ENCODE measurements at places on chromosomes 1 and 21. TPM values are rescaled to one million over a fixed set of nuclear protein-coding genes. Genes with fewer than 3 reads are reported as not detected.

DNA sequence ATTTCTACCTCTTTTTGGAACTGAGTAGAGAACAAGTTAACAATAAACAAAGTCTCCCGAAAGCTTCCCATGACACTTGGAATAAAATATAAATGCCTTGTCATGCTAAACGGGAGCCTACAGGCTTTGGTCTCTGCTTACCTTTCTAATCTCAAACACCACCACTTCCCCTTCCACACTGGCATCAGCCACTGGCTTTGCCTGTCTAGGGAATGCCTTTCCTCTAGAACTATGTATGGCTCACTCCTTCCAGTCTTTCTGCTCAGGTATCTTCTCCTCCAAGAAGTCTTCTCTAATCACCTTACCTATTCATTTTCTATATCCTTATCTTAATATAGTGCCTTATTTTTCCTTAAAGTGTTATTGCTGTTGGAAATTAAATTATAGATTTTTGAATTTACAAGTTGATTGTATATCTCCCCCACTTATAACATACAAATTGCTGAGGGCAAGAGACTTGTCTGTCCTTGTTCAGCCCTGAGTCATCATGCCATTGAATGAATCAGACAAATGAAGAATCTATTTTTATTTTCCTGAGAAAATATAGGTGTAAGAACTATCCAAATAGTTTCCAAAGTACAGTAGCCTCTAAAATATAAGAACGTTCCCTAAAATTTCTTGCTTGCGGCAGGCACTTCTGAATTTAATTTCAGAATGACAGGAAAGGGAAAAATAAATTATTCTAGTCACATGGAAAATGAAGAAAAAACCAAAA is 119.2 kb downstream of the TM2D1 start:
- H3K27ac ChIP-seq: no peak overlapping the region
- no peaks in the 10 kb centered on the region for H3K36me3 ChIP-seq
- no peaks in the 10 kb centered on the region for H3K27me3 ChIP-seq

DNA sequence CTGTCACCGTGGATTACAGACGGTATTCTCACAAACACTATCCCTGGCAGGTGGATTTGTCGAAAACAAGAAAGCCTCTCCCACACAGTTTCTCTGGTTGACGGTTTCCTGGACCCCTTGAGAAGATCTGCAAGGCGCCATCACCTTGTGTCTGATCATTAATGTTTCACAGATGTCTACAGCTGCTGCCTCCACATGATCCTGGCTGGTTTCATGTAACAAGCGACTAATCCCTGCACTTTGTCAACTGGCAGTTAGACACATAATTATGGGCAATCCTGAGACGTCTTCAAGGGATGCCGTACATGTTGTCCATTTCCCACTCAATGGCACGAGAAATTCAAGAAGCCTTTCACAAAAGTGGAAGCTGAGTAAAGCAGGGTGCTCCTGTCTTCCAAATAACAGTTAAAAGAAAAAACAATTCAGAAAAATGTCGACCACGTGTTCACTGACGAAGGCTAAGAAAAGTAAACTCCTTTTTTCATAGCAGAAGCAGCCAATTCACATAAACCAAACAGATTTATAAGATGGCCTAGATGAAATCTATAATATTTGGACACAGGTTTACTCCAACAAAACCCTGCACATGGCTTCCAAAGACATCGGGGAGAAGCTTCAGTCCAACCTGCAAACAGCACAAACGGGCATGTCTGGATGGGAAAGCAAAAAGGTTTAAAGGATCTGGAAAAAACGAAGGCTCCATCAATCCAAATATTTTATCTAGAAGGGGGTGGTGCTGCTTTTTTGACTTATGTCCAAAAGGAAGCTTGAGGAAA is 52.2 kb downstream of the CAPZB start:
- H3K27me3 ChIP-seq: no peaks in the 10 kb centered on the region
- DNase-seq: no peak
- H3K4me3 ChIP-seq: no peak overlapping the region
- no peaks in the 10 kb centered on the region for H3K36me3 ChIP-seq
- H3K4me1 ChIP-seq: peaks cover 68% of the 10 kb centered on the region
- H3K27ac ChIP-seq: peak overlapping the region; percentile 73

- H3K27me3 ChIP-seq: no peaks in the 10 kb centered on the region
- H3K36me3 ChIP-seq: no peaks in the 10 kb centered on the region
- H3K4me3 ChIP-seq: no peak overlapping the region
- no peak overlapping the region for H3K27ac ChIP-seq
These were observed 35.0 kb upstream of the SCAF4 start for GRCh38 chr21:31766899-31767298.

DNA sequence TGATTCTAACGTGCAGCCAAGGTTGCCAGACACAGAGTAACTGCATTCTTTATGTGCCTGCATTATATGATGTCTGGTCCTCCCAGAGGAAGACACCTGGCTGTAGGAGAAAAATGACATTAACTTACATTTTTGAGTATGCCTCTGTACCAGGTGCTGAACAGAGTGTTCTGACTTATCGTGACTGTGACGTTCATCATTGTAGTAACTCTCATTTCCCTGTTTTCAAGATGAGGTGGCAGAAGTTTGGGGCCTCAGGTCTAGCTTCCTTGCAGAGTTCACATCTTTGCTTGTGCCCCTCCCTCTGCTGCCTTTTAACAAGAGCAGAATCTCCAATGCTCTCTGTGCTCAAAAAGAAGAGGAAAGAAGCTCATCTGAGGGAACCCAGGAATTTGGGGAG is 488.0 kb downstream of the AJAP1 start:
- no peak overlapping the region for H3K27ac ChIP-seq
- H3K36me3 ChIP-seq: no peaks in the 10 kb centered on the region
- no peaks in the 10 kb centered on the region for H3K27me3 ChIP-seq
- H3K4me3 ChIP-seq: no peak overlapping the region
- H3K4me1 ChIP-seq: no peaks in the 10 kb centered on the region
- no peak for DNase-seq

C1QTNF12 gene
- total RNA-seq: not detected

DNA sequence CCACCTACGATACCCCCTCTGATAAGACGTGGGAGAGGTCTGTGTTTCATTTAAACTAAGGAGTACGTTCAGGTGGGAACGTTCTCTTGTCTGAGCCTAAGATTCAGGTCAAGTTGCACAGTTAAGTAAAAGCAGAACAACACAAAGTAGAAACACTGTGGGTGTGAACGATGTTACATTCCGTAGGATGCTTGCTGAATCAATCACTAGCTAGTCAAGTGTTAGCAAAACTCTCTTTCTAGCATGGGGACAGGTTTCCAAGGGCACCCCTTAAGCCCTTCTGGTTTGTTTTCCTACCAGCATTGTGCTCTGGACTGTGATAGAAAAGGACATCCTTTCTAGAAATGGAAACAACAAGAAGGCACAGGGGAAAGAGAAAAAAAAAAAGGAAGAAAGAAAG is 13.3 kb downstream of the C1orf162 start:
- no peaks in the 10 kb centered on the region for H3K36me3 ChIP-seq
- no peaks in the 10 kb centered on the region for H3K27me3 ChIP-seq
- H3K4me3 ChIP-seq: no peak overlapping the region
- peaks cover 49% of the 10 kb centered on the region for H3K4me1 ChIP-seq

ZNF436 gene
- 20.4 TPM for total RNA-seq

DNA sequence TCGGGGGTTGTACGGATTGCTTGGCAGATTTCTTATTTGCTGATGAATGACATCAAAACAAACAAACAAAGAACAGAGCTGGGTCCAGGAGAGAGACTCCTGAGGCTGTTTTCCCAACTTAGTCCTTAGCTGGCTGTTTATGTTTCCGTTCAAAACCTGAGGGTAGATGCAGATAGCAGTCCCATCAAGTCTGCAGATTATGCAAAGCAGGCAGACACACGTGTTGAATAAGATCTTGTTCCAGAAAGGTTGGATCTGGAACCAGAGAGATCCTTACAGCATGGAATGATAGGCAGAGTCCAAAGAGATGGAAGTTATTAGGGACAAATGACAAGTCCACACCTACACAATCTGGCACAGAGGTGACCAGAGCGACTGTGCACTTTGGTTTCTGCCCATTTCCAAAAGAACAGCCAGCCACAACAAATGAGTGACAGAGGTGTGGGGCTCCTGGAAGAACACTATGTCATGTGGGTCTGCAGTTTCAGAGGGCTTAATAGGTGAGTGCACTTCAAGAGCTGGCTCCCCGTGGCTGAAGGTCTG is 65.5 kb downstream of the MAN1C1 start:
- no peak overlapping the region for H3K4me3 ChIP-seq
- H3K27me3 ChIP-seq: no peaks in the 10 kb centered on the region
- no peak overlapping the region for H3K27ac ChIP-seq

- no peaks in the 10 kb centered on the region for H3K27me3 ChIP-seq
- no peak overlapping the region for H3K4me3 ChIP-seq
- no peak overlapping the region for H3K27ac ChIP-seq
- no peak for DNase-seq
These were observed 8.5 kb upstream of the SPATA6 start for GRCh38 chr1:48480504-48480903.

DNA sequence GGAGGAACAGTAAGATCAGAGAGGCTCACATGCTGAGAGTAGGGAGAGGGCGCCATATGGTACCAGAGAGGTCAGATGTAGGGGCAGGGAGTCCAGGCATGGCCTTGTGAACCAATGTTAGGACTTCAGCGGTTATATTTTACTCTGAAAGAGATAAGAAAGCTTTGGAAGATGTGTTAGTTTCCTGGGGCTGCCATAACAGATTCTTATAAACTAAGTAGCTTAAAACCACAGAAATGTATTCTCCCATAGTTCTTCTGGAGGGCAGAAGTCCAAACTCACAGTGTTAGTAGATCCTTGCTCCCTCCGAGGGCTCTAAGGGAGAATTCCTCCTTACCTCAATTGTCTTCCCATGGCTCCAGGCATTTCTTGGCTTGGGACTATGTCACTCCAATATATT is 502.5 kb upstream of the ADGRL2 start:
- H3K27ac ChIP-seq: no peak overlapping the region
- no peaks in the 10 kb centered on the region for H3K4me1 ChIP-seq
- DNase-seq: no peak
- no peaks in the 10 kb centered on the region for H3K27me3 ChIP-seq

GRCh38 chr1:167748906-167749305 is 27.1 kb downstream of the MPZL1 start:
- H3K4me3 ChIP-seq: no peak overlapping the region
- no peaks in the 10 kb centered on the region for H3K36me3 ChIP-seq
- DNase-seq: no peak

DNA sequence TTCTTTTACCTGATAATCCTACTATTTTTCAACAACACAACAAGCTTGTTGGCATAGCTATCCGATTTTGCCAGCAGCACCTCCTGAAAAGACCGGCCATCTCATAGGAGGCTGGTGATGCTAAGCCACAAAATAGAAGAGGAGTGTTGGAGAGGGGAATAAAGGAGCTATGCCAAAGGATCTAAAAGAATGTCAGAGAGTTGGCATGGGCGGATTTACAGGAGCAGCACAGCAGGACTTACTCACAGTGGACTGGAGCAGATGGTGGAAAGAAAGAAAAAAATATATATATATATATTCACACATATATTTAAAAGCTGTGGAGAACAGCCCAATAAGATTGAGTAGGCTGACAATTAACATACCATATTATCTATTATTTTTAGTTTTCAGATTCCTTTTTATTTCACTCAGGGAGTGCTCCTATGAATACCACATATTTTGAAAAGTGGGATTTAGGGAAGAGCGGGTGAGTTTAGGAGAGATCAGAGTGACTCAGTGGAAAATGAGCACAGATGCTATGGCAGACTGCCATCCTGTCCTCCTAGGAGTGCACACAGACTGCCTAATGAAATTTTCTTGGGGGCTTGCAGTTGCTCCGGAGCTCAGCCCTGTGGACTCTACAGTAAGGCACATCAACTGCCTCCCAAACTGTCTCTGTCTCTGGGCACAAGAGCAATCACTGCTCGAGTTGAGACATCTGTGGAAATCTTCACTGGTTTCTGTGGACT is 394.4 kb upstream of the CHRM3 start:
- H3K4me3 ChIP-seq: no peak overlapping the region
- no peaks in the 10 kb centered on the region for H3K4me1 ChIP-seq
- no peak overlapping the region for H3K27ac ChIP-seq

CRNN gene
- not detected for total RNA-seq

DNA sequence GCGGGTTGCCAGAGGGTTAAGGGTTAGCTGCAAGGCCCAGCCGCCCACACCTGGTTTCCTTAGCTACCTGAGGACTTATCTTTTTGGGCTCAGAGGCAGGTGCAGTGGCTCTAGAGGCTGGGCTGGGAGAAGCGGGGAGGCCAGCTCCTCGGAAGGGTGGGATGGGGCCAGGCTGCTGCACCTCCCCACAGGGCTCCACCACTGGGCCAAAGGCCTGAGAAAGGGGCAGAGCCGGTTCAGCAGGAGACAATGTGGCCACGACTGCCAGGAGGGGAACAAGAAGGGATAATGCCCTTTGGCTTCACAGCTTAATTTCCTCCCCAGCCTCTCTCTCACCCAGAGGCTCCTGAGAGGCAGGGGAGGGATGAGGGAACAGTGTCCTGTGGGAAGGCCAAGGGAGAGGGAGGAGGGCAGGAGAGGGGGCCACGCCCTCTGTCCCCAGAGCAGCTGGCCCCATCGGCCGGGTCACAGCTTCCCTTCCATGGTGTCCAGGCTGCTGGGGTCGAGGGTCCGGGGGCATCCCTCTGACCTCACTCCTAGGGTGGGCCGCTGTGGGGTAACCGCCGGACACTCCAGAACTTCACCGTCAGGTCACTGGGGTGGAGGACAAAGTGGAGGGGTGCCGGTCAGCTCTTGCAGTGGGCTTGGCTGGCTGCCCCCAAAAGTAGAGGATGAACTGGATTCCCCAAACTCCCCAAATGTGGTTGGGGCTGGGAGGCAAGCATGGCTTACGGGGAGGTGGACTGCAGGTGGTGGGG is 50.4 kb downstream of the KIF21B start:
- DNase-seq: no peak
- no peaks in the 10 kb centered on the region for H3K4me1 ChIP-seq
- no peak overlapping the region for H3K4me3 ChIP-seq
- no peaks in the 10 kb centered on the region for H3K27me3 ChIP-seq

DNA sequence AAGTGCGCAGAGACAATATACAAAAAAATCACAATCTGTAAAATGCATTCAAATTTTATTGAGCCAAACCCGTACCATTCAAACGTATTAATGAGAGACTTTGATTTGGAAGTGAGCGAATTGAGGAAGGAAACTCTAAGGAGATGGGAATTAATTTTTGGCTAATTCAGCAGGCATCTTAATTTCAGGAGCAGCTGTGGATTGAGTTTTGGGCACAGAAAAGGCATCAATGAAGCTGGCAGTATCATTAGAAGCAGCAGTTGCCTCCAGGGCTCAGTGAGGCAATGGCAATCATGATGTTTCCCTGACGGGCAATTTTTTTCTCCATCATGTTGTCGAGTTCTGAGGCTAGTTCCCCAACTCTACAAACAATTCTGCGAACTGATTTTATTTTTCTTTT is 2041.6 kb downstream of the NCAM2 start:
- no peaks in the 10 kb centered on the region for H3K27me3 ChIP-seq
- H3K4me3 ChIP-seq: no peak overlapping the region
- H3K36me3 ChIP-seq: no peaks in the 10 kb centered on the region
- H3K27ac ChIP-seq: no peak overlapping the region

CHRM3 gene
- total RNA-seq: 4.3 TPM

- no peaks in the 10 kb centered on the region for H3K27me3 ChIP-seq
- H3K4me3 ChIP-seq: no peak overlapping the region
- no peak overlapping the region for H3K27ac ChIP-seq
- no peak for DNase-seq
These were observed 22.5 kb downstream of the BATF3 start for GRCh38 chr1:212677136-212677535.

GRCh38 chr1:14682941-14683621 is 84.6 kb downstream of the KAZN start:
- H3K36me3 ChIP-seq: no peaks in the 10 kb centered on the region
- H3K4me1 ChIP-seq: peaks cover 7% of the 10 kb centered on the region
- no peak overlapping the region for H3K27ac ChIP-seq
- no peak for DNase-seq
- no peaks in the 10 kb centered on the region for H3K27me3 ChIP-seq
